NCI-H1417 treated with DMSO at 0.1 percent for 48 hours (cell line): ENCODE measurements at places on chromosomes 6 and 20.
A peak's percentile ranks its signal among the peaks of the same experiment; 100 is the strongest.

GRCh38 chr6:168110437-168110836 is 31.4 kb upstream of the FRMD1 start:
- DNase-seq = no peak

DNA sequence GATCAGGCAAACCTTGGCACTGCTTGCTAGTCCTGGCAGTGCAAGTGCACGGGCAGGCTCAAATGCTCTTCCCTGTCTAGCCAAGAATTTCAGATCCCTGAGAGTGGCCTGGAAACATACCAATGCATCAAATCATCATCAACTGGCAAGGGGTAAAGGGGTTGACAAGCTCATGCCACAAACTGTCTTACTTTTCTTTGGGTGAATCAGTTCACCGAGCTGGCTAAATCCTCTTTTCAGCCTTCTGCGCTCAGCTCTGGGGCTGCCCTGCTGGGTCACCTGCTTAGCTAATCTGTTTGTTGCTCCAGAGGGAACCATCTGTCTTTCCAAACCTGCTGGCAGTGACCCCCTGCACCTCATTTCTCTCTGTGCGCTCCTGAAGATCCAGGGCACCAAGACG is 59.5 kb downstream of the LYRM4 start:
- DNase-seq = no peak

- DNase-seq = no peak
These were observed 29.4 kb upstream of the FOXO3 start for GRCh38 chr6:108531332-108531731.

DNA sequence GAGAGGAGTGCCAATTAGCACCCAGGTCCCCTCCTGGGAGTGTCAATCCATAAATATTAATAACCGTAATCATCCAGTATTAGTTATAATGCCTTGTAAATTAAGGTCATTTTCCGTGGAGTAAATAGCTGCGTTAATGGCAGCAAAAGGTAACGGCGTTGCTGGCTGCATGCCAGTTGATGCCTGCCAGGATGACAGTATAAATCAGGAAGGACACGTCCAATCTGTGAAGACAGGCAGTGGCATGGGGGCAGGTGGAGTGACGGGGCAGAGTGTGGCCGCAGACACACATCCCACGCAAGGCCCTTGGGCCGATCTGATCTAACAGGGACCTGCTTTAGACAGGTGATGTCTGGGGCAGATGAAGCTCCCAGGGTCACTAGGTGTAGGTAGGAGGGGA is 49.1 kb downstream of the KCNB1 start:
- DNase-seq = peak; percentile 95

- no peak for DNase-seq
These were observed 103.2 kb upstream of the RIPOR2 start for GRCh38 chr6:25038999-25039398.
